ENCODE measurements at places on chromosomes 1 and 21.

- DNase-seq = no peak
These were observed 40.8 kb downstream of the FCER1A start for GRCh38 chr1:159342761-159343425.

GRCh38 chr21:35057428-35057827, 8.3 kb upstream of the RUNX1 start:
- DNase-seq = no peak

GRCh38 chr21:33403786-33404585, 773 bp downstream of the IFNGR2 start:
- DNase-seq = peak; percentile 51

DNA sequence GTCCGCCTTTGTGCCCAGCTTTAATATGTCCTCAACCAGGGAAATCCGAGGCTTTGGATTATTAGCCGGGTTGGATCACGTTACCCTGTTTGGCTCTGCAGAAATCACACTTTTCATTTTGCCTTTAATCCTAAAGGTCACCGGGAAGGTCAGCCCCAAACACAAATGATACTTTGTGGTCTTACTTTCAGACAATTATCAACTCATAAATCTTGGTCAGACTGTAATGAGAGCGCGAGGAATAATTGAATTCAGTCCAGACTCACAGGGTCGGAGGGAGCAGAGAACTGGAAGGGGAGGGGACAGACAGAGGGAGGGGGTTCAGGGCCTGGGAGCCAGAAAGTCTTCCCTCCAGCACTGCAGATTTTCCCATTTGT, 91.7 kb upstream of the NFIA start:
- DNase-seq = no peak

DNA sequence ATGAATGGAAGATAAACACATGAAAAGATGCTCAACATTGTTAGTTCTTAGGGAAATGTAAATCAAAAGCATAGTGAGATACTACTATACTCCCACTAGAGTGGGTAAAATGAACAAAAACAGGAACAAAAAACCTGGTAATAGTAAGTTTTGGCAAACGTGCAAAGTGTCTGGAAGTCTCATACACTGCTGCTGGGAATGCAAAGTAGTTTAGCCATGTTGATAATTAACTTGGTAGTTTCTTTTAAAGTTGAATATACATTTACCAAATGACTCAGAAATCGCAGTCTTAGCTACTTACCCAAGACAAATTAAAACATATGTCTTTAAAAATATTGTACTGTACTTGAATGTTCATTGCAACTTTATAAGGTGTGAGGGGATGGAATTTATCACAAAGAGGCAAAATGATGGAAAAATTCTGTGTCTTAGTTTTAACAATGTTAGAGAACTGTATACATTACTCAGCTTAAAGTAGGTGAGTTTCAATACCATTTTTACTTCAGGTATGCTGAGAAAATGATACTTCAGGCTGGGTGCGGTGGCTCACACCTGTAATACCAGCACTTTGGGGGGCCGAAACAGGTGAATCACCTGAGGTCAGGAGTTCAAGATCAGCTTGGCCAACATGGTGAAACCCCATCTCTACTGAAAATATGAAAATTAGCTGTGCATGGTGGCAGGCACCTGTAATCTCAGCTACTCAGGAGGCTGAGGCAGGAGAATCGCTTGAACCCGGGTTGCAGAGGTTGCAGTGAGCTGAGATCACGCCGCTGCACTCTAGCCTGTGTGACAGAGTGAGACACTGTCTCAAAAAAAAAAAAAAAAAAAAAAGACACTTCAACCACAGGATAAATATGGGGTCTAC, 102.3 kb downstream of the PDE4B start:
- no peak for DNase-seq

- DNase-seq = no peak
These were observed 88.3 kb upstream of the SGIP1 start for GRCh38 chr1:66445492-66446181.

DNA sequence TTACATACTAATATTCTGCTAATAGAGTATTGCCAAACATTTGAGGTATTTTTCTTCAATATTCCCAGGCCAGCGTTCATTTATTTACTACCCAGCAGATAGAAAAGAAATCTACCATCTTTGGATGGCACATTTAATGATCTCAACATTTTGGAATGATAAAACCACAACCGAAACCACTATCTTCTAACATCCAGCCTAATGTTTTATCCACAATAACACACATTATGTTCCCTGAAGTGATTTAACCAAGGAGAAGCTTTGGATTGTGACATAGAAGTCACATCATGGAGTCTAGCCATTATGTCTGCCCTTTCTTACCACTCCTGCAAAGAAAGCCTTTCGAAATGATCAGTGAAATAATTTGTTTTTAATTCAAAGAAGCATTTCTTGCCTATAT, 497.1 kb upstream of the PLXNA2 start:
- no peak for DNase-seq

DNA sequence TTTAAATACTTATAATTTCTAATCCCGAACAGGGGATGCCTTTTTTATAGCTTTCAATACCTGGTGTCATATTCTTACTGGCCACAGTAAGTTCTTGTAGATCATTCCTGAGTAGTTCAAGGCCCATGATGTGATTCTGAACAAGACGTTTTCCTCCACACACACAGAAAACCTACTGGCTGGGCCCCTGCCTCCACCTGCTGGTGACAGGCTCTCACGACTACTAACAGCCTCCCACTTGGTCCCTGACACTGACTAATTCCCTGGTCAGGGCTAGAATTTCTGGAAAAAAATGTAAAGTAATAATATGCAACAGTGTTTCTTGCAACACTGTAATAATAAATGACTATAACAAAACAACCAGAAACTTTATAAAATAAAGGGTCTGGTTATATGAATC, 50.4 kb upstream of the RIPK4 start:
- peak; percentile 83 for DNase-seq

GRCh38 chr1:91754348-91754747, 131.6 kb downstream of the TGFBR3 start:
- DNase-seq = peak; percentile 14

- DNase-seq = no peak
These were observed 15.5 kb upstream of the NMNAT2 start for GRCh38 chr1:183433703-183434102.

- no peak for DNase-seq
These were observed 28.3 kb downstream of the CDCP2 start for GRCh38 chr1:54124472-54124871.

All from H54 (cell line).